Neural progenitor cell (in vitro differentiated cells): ENCODE measurements at places on chromosomes 13 and 19.

DNA sequence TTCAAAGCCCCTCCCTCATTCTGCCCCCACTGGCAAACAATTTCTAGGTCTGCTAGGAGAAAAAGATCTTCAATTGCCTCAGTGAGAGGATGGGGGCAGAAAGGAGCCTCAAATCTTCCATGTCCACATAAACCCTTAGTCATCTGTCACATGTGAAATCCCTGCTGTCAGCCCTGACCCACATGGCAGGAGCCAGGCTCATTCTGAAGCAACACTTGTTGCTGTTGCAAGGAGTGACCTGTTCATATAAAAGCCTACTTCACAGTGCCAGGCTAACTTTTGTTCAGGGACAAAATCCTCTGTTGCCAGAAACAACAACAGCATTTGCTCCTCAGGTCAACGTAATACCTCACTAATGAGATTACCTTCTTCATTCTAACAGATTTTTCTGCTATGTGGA is 70.5 kb downstream of the IRS2 start:
- H3K27ac ChIP-seq, result no peak overlapping the region
- no peaks in the 10 kb centered on the region for H3K27me3 ChIP-seq
- H3K4me3 ChIP-seq, result no peak overlapping the region
- peak; percentile 38 for DNase-seq
- H3K4me1 ChIP-seq, result peaks cover 20% of the 10 kb centered on the region
- H3K36me3 ChIP-seq, result no peaks in the 10 kb centered on the region

- H3K27me3 ChIP-seq, result peaks cover 42% of the 10 kb centered on the region
- no peak for DNase-seq
- H3K27ac ChIP-seq, result no peak overlapping the region
- no peaks in the 10 kb centered on the region for H3K36me3 ChIP-seq
These were observed 4.5 kb upstream of the ARHGAP45 start for GRCh38 chr19:1062387-1063029.

DNA sequence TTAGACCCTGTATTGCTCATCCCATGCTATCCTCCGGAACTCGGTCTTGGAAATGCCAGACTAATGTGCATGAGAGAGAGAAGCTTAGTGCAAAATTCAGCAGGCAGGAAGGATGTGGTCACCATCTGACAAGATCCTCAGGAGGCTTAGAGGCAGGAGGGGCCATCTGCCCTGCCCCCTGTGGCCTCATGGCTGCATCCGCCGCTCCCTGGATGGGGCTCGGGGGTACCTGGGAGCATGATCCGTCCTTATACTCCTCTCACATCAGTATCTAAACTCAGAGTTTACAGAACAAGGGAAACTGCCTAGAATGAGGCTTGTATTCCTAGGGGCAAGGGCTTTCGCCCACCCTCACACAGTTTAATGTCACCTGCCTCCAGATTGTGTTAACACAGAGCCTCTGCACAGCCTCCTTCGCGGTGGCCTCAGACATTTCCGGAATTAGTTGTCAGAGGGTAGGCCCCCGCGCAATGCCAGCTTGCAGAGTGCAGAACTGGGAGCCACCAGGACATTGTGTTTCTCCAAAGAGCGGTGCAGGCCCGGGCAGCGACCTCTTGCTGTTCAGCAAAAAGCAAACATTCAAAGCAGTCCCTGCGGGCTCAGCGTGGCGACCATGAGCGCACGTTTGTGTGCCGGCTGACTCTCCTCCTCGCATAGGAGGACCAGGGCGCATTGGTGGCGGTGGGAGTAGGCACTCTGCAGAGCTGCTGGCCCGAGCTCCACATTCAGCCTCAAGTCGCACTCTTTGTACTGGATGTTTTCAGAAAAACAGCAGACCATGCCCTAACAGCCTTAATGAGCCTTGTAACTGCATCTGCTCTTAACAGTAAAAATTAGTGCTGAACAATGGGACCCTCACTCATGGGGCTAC is 39.1 kb downstream of the GPR12 start:
- no peaks in the 10 kb centered on the region for H3K4me1 ChIP-seq
- no peak overlapping the region for H3K4me3 ChIP-seq

DNA sequence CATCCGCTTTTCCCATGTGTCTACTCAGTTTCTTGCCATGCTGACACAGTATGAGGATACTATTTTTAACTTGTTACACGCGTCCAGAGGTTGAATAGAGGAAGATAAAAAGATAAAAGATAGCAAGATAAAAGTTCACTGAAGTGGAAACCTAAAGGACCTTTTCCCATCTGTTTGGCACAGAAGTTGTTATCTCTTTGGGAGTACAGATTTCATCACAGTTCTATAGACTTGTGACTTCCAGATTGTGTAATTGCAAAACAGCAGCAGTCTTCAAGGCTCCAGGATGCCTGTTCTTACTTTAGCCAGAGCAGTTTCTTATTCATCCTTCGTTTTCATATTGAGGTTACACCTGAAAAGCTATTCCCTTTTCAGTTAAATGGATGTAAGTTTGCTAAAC is 369.2 kb downstream of the GPC5 start:
- no peaks in the 10 kb centered on the region for H3K27me3 ChIP-seq
- no peak for DNase-seq
- no peak overlapping the region for H3K27ac ChIP-seq
- H3K4me3 ChIP-seq, result no peak overlapping the region
- no peaks in the 10 kb centered on the region for H3K4me1 ChIP-seq

DNA sequence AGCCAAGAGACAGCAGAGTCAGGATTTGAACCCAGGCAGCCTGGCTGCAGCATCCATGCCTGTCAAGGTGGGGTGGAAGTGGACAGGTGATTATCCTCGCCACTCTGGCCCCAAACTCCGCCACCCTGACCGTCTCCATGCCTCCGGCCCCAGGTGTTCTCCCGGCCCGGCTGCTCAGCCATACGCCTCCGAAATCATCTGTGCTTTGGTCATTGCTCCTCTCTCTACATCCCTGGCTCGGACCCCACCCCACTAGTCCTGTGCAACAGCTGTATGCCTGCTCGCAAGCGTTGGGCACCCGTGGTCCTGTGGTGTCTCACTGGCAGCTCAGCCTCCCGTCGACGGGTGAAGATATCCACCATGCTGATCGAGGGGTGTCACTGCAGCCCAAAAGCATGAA is 3.9 kb downstream of the DAND5 start:
- H3K4me3 ChIP-seq, result no peak overlapping the region
- H3K36me3 ChIP-seq, result no peaks in the 10 kb centered on the region
- no peak for DNase-seq

DNA sequence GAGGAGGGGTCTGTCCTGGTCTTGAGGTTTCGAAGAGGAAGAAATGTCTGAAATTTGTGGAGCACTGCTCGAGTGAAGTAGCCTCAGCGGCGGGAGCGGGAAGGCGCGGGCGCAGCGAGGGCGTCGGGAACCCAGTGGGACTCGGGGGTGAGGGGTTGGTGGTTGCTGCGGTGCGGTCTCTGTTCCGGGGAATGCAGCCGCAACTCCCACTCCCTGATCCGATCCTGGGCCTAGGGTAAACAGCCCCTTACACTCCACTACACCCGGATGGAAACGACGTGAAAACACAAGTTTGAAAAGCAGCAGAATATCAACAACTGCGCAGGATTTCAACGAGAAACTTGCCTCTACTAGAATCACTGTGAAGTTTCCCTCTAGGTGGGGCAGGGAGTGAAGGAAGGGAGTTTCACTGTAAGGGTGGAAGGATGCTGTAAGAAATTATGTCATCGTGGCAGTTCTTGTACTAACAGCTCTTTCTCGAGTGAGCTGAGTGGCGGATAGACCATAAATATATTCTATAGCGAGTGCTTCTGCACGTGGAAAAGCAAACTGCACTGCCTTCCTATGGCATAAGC is 2.0 kb upstream of the KLF12 start:
- peaks cover 8% of the 10 kb centered on the region for H3K4me1 ChIP-seq
- H3K36me3 ChIP-seq, result no peaks in the 10 kb centered on the region
